ENCODE measurements at places on chromosomes 5 and 9.

- H3K36me3 ChIP-seq, result peaks cover 14% of the 10 kb centered on the region
- H3K4me1 ChIP-seq, result no peaks in the 10 kb centered on the region
- DNase-seq, result peak; percentile 67
- H3K27me3 ChIP-seq, result no peaks in the 10 kb centered on the region
- H3K27ac ChIP-seq, result no peak within 1 kb of the TSS
Observed at GRCh38 chr5:141135030-141135717, at the start of gene PCDHB5. PCDHB5 (plus strand) TSS chr5:141135206; CDS start chr5:141135435, 229 bp downstream.

DNA sequence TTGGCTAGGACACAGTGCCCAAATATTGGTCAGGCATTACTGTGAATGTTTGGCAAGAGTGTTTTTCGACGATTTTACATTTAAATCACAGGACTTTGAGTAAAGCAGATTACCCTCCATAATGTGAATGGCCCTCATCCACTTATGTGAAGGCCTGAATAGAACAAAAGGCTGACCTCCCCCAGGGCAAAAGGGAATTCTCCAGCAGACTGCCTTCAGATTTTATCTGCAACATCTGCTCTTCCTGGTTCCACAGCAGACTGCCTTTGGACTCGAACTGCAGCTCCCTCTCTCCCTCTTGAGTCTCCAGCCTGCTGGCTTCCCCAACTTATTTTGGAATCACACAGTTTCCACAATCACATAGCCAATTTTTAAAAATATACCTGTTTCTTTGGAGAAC lies 7.1 kb upstream of the TMEM215 start:
- peaks cover 11% of the 10 kb centered on the region for H3K27me3 ChIP-seq
- H3K36me3 ChIP-seq, result no peaks in the 10 kb centered on the region
- H3K27ac ChIP-seq, result no peak overlapping the region
- H3K4me1 ChIP-seq, result no peaks in the 10 kb centered on the region
- no peak for DNase-seq

DNA sequence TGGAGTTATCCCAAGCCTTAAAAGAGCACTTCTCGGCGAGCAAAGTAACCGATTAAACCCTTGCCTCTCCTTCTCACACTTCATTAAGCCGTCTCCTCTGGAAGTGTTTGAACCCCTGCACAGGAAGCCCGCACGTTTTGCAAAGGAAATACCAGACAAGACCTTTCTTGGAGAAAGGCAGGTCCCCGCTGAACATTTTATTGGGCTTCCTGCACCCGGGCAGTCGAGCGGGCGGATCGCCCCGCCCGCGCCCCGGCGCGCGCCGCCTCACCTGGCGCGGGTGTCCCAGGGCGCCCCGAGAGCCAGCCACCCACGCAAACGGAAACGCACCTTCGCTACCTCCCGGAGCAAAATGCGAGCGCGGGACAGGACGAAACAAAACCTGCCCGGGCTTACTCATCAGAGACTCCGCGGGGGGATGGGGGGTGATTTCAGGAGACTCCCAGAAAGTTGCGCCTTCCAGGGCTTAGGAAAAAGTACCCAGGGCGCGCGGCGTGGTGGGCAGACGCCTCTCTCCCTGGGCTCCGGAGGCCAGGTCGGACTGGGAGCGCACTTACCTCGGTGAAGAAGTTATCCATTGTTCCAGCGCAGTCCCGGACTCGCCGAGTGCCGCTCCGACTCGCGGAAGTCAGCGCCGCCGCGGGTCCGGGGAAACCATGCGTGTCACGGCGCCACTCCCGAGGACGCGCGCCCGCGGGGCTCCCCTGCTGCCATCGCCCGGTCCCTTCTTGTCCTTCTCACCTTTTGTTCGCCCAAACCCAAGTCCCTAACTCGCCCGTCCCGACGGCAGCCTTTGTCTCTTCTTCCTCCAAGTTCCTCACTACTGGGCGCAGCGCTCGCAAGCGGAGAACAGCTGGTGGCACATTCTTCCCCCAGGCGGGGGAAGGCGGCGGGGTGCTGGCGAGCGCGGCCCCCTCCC lies 598 bp downstream of the MYO10 start:
- peak overlapping the region; percentile 27 for H3K27ac ChIP-seq
- H3K36me3 ChIP-seq, result no peaks in the 10 kb centered on the region
- H3K4me3 ChIP-seq, result peak overlapping the region; percentile 91
- peaks cover 8% of the 10 kb centered on the region for H3K4me1 ChIP-seq
- H3K27me3 ChIP-seq, result peaks cover 16% of the 10 kb centered on the region

DNA sequence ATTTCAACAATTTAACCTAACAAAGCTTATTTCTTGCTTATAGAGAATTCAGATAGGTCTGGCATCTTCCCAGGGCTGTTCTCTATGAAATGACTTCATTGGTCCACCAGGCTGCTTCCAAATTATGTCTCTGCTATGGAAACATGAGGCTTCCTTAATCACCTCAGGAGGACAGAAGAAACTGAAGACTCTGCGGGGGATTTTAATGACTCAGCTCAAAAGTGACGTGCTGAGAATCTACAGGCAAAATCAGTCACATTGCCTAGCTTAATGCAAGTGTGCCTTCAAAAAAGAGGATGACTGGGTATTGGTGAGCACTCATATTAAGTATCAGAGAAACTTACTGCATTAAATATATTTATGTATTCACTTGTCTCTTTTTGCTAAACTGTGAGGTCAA lies 315.5 kb upstream of the RGMB start:
- peak; percentile 27 for DNase-seq
- H3K36me3 ChIP-seq, result no peaks in the 10 kb centered on the region
- H3K27ac ChIP-seq, result no peak overlapping the region
- no peaks in the 10 kb centered on the region for H3K27me3 ChIP-seq
- H3K4me3 ChIP-seq, result no peak overlapping the region
- no peaks in the 10 kb centered on the region for H3K4me1 ChIP-seq

- no peak for DNase-seq
- H3K4me1 ChIP-seq, result peaks cover 5% of the 10 kb centered on the region
- H3K36me3 ChIP-seq, result peaks cover 12% of the 10 kb centered on the region
- no peak overlapping the region for H3K27ac ChIP-seq
- no peak overlapping the region for H3K4me3 ChIP-seq
- no peaks in the 10 kb centered on the region for H3K27me3 ChIP-seq
Observed at GRCh38 chr5:96761618-96762017, 46.1 kb downstream of the ERAP1 start.

- no peak overlapping the region for H3K4me3 ChIP-seq
- no peak overlapping the region for H3K27ac ChIP-seq
- DNase-seq, result peak; percentile 67
- H3K36me3 ChIP-seq, result no peaks in the 10 kb centered on the region
Observed at GRCh38 chr5:110441035-110441434, 285.4 kb downstream of the TMEM232 start.

GRCh38 chr9:133830310-133830709 lies 92.2 kb upstream of the SARDH start:
- no peaks in the 10 kb centered on the region for H3K27me3 ChIP-seq
- H3K4me1 ChIP-seq, result peaks cover 16% of the 10 kb centered on the region
- DNase-seq, result no peak
- H3K4me3 ChIP-seq, result no peak overlapping the region

DNA sequence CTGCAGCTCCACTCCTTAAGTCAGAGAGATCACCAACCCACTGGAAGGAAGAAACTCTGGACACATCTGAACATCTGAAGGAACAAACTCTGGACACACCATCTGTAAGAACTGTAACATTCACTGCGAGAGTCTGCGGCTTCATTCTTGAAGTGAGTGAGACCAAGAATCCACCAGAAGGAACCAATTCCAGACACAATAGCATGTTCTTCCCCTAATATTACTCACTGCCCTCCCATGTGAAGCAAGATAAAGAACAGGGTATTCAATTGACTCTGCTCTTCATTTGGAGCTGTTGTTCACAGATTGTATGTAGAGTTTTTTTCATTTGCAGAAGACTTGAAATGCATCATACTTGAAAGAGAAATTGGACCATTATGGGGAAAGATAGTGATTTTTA lies 10.8 kb downstream of the SAXO1 start:
- no peak overlapping the region for H3K4me3 ChIP-seq
- H3K27ac ChIP-seq, result no peak overlapping the region
- no peak for DNase-seq
- H3K36me3 ChIP-seq, result no peaks in the 10 kb centered on the region

GRCh38 chr9:27600256-27600655 lies 27.0 kb upstream of the C9orf72 start:
- no peaks in the 10 kb centered on the region for H3K4me1 ChIP-seq
- H3K27me3 ChIP-seq, result no peaks in the 10 kb centered on the region
- DNase-seq, result peak; percentile 2
- H3K27ac ChIP-seq, result no peak overlapping the region
- H3K36me3 ChIP-seq, result no peaks in the 10 kb centered on the region

GRCh38 chr9:34630402-34631154 lies 1.7 kb upstream of the ARID3C start:
- no peak overlapping the region for H3K27ac ChIP-seq
- no peak for DNase-seq
- no peak overlapping the region for H3K4me3 ChIP-seq
- peaks cover 11% of the 10 kb centered on the region for H3K36me3 ChIP-seq

- no peak overlapping the region for H3K4me3 ChIP-seq
- no peaks in the 10 kb centered on the region for H3K27me3 ChIP-seq
- no peak overlapping the region for H3K27ac ChIP-seq
Observed at GRCh38 chr5:127961006-127961762, 122.4 kb upstream of the SLC12A2 start.

- no peaks in the 10 kb centered on the region for H3K27me3 ChIP-seq
- H3K27ac ChIP-seq, result no peak overlapping the region
- no peaks in the 10 kb centered on the region for H3K36me3 ChIP-seq
- no peak overlapping the region for H3K4me3 ChIP-seq
- no peak for DNase-seq
Observed at GRCh38 chr9:110782701-110783100, 114.1 kb downstream of the MUSK start.

GRCh38 chr9:135385793-135386192 lies 93.8 kb upstream of the PPP1R26 start:
- no peaks in the 10 kb centered on the region for H3K4me1 ChIP-seq
- H3K4me3 ChIP-seq, result no peak overlapping the region
- H3K36me3 ChIP-seq, result no peaks in the 10 kb centered on the region
- no peak overlapping the region for H3K27ac ChIP-seq
- no peaks in the 10 kb centered on the region for H3K27me3 ChIP-seq

- H3K27ac ChIP-seq, result no peak overlapping the region
- no peaks in the 10 kb centered on the region for H3K27me3 ChIP-seq
- H3K4me3 ChIP-seq, result no peak overlapping the region
- peaks cover 3% of the 10 kb centered on the region for H3K36me3 ChIP-seq
Observed at GRCh38 chr5:123371575-123372179, 51.5 kb downstream of the CEP120 start.

GRCh38 chr9:69065660-69066059 lies 30.1 kb downstream of the FXN start:
- peaks cover 18% of the 10 kb centered on the region for H3K36me3 ChIP-seq
- no peak for DNase-seq
- H3K27ac ChIP-seq, result no peak overlapping the region
- H3K4me3 ChIP-seq, result no peak overlapping the region
- no peaks in the 10 kb centered on the region for H3K27me3 ChIP-seq

DNA sequence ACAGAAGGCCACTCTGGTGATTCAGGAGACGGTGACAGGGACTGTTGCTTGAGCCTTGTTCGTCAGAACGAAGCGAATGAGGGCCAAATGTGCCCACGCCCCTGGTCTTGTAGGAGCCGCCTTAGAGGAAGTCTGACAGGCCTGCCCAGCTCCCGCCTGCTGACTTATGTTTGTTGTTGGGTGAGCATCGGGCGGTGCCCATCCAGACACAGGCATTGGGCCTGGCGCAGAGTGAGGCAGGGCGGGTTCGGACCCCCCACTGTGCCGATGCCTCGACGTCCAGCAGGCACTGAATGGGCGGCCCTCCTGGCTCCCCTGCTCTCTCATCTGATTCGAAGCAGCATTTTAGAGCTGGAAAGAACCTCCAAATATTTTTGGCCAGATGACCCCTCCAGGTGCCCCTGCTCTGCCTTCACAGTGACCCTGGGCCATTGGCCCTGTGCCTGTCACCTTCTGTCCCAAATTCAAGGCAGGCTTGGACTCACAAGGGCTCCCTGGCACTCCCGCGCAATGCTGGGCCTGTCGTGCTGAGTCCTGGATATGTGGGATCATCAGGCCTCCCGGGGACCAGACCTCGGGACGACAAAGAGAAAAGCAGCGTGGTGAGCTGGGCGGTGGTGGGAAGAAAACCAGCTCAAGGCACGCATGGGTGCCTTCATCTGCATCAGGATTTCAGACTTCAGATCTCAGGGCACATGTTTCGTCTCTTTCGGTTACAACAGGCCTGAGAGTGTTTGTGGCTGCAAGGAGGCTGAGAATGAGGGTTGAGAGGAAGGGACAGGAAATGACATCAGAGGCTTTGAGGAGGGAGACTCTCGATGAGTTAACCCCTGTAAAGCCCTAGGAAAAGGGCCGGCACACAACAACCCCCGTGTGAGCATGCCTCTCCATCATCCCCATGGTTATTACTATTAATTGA lies 37.1 kb upstream of the OLFM1 start:
- no peak for DNase-seq
- H3K36me3 ChIP-seq, result no peaks in the 10 kb centered on the region
- H3K4me3 ChIP-seq, result no peak overlapping the region
- H3K27me3 ChIP-seq, result peaks cover 9% of the 10 kb centered on the region

GRCh38 chr9:91164724-91165520 lies 196.8 kb downstream of the AUH start:
- H3K27me3 ChIP-seq, result no peaks in the 10 kb centered on the region
- H3K4me3 ChIP-seq, result no peak overlapping the region
- H3K36me3 ChIP-seq, result no peaks in the 10 kb centered on the region
- H3K27ac ChIP-seq, result peak overlapping the region; percentile 62
- peaks cover 31% of the 10 kb centered on the region for H3K4me1 ChIP-seq

- no peak overlapping the region for H3K27ac ChIP-seq
- no peak overlapping the region for H3K4me3 ChIP-seq
- no peaks in the 10 kb centered on the region for H3K27me3 ChIP-seq
- no peak for DNase-seq
Observed at GRCh38 chr5:104456122-104456521, 893.5 kb upstream of the NUDT12 start.

Data from mesenchymal stem cell (in vitro differentiated cells and primary cell).